ENCODE measurements at places on chromosomes 16 and 17.

DNA sequence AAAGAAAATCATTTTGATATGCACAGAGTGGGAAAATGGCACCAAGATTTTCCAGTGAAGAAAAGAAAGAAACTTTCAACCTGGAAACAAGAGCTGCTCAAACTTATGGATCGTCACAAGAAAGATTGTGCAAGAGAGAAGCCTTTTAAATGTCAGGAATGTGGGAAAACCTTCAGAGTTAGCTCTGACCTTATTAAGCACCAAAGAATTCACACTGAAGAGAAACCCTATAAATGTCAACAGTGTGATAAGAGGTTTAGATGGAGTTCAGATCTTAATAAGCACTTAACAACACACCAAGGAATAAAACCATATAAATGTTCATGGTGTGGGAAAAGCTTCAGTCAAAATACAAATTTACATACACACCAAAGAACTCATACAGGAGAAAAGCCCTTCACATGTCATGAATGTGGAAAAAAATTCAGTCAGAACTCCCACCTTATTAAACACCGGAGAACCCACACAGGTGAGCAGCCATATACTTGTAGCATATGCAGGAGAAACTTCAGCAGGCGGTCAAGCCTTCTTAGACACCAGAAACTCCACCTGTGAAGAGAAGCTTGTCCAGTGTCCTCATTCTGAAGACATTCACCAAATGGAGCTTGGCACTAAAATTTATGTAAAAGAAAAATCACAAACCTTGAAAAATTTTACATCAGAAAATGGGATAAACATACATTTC is 12.2 kb downstream of the ZNF75A start:
- no peak for DNase-seq

GRCh38 chr17:41621916-41622315 is 2.5 kb downstream of the KRT17 start:
- no peak for DNase-seq

DNA sequence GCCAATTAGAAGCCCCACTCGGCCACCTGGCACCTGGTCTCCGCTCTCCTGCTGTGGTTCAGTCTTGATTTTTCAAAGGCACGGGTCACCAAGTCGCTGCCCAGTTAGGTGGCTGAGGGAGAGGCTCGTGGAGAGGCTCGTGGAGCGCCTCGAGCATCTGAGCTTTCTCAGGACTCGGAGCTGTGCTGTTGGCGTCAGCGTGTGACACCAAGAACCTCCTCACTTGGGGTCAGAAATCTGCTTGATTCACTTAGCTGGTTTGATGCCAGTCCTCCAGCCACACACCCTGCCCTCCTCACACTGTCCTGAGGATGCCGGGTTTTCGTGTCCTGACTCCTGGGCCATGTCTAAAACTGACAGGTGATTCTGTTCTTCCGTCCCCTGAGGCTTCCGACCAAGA is 82.6 kb downstream of the SOCS1 start:
- DNase-seq: no peak

- no peak for DNase-seq
Measured at GRCh38 chr16:80958284-80958683, 48.4 kb downstream of the CMC2 start.

DNA sequence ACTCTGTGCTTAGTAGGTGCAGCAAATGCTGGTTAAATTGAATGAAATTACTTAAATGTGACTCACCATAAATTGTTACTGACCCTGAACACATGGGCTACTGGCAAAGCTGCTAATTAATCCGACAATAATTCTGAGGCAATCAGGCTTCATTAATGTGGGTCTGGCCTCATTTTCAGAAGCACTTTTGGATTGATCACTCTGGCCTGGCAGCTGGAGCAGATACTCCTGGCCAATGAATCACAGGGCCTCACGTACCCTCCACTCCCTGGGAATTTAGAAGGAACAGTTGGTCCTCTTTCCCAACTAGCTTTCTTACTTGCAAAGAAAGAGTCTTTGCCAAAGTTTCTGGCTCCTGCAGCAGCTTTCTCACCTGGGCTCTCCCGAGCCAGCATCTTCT is 162.0 kb upstream of the ZKSCAN2 start:
- no peak for DNase-seq

DNA sequence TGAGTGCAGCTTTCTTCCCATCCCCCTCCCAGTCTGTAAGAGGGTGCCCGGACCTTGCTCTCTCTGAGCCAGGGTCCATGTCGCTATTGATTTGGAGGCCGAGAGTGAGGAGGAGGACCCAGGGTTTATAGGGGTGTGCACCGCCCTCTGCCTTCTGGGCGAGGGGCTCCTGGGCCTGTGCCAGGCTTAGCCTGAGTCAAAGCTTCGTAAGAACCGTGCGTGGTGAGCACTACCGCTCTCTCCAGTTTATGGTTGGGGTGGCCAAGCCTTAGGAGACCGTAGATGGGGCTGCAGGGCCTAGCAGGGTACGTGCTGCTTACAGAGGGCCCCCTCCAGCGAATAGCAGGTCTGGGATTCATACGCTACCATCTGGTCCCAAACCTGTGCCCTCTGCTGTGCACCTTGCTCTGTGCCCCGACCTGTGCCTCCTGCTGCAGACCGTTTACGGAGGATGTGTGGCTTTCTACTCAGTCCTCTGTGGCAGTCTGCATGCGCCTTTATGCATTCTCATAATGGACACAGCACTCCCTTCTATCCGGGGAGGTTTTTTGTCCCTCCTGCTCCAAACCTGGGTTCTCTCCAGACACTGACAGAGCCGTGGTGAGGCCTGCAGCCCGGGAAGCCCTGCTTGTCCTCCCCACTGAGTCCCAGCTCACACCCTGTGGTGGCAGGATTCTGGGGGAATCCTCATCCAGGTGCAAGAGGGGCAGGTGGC is 54.7 kb downstream of the PGS1 start:
- DNase-seq: no peak

DNA sequence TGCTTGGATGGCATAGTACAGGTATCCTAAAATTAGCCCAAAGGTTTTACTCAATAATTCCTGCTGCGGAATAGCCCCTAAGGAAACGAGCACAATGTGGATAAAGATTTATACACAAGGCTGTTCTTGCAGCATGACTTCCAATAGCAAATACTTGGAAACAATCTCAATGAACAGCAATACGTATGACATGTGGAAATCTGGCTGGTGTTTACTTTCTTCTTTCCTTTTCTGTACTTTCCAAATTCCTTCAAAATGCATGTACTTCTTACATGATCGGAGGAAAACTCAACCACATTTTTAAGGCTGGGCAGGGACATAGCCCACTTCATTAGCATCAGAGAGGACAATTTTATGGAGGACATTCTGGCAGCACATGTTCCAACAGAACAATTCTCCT is 86.6 kb downstream of the C16orf95 start:
- DNase-seq: no peak

GRCh38 chr16:68719993-68720489 is 17.1 kb upstream of the CDH1 start:
- no peak for DNase-seq

DNA sequence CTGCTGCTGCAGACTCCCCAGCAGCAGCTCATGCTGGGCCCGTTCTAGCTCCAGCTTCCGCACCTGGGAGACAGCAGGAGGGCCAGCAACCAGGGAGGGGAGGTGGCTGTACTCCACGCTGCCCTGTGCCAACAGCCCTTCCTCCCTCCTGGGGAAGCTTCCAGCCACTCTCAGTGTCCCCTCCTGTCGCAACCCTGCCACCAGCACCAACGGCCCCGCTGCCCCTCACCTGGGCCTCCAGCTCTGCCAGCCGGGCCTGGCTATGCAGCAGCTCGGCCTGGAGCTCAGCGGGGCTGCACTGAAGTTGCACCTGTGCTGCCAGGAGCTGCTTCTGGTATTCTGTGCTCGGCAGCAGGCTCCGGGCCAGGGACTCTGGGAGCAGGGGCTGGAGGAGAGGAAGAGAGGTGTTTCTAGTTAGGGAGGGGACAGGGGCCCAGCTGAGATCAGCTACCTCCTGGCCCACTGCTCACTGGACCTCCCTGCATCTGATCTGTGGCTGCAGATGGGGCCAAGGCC is 15.4 kb upstream of the MRPL38 start:
- no peak for DNase-seq

DNA sequence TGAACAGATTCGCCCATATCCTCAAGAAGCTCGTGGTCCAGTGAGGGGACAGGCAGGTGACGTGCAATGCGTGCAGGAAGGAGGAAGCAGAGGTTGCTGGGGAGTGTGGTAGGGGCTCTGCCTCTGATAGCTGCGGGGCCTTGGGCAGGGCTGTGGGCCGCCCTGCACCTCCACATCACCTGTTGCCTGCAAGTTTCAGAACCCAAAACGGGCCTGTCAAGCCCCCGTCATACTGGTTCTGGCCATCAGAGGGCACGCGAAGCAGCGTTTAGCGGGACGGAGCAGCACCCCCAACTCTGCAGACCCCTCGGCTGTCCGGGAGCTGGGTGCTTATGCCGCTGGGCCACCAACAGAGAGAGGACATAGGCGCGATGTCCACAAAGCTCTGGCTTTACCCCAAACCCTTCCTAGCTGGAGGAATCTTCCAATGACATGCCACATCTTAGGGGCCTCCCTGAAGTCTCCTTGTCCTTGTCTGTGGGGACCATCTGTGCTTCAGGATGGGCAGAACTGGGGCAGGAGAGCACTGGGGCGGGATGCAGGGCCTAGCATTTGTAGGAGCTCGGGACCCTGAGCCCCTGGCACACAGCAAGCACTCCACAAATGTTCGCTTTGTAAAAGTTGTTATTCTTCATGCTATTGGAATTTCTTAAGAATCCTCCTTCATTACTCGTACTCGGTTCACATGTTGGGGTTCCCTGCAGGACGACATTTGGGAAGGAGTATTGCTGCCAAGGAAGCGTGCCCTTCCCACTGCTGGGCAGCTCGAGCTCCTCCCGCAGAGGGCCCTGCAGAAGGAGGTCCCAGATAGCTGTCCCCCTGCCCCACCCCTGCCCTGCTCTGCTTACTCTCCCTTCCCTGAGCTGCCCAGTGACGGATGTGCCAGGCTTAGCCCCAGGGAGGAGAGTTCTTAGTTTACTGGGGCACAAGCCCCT is 64.3 kb downstream of the CNGB1 start:
- no peak for DNase-seq

DNA sequence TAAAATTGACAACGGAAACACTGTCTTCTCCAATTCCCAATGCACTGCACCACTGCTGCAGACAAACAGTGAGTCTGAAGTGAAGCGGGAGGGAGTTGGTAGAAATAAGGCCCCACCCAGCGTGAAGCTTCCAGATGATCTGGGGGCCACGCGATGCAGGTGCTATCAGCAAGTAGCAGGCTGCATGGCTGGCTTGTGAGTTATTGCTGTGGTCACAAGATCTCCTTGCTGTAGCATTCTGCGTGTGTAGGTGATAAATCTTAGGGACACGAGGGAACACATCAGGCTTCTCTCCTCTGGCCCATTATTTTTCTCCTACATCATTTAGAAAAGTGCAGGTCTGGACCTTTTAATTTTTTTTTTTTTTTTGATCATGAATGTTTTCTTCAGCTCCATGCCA is 407.6 kb downstream of the TMEM114 start:
- DNase-seq: no peak

DNA sequence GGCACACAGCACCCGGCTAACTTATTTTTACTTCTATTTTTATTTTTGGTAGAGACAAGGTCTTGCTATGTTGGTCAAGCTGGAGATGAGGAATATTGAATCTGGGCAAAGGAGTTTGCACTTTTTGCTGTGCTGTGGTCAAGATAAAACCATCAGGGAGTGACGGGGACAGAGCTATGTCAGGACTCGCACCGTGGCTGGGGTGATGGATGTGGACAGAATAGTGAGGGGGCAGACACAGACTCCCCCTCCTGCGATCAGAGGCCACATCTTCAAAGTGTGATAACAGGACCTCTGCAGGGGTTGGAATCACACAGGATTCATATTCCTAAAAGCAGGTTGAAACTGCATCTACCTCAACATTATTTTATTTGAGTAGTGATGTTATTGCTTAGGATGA is 25.6 kb downstream of the IL21R start:
- no peak for DNase-seq

- DNase-seq: no peak
Measured at GRCh38 chr17:5236938-5237540, 2.4 kb upstream of the SCIMP start.

- no peak for DNase-seq
Measured at GRCh38 chr16:90019543-90020259, 445 bp upstream of the DBNDD1 start.

GRCh38 chr17:44862278-44862914 is 14.7 kb downstream of the HIGD1B start:
- DNase-seq: no peak

DNA sequence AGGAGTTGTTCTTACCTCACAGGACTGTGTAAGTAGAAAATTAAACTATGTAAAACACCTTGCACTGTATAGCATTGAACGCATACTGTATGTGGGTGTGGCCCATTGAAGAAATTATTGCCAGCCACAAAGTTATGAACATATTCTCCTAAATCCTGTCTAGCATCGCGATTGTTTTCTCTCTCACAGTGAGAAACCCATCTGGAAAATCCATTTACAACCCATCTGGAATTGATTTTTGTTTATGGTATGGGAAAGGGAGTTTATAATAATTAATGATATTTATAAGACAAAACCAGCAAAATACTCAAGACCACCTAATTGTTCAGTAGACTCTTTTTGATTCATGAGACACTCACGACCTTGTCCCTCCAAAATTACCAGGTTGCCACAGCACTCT is 22.1 kb upstream of the MON1B start:
- no peak for DNase-seq

DNA sequence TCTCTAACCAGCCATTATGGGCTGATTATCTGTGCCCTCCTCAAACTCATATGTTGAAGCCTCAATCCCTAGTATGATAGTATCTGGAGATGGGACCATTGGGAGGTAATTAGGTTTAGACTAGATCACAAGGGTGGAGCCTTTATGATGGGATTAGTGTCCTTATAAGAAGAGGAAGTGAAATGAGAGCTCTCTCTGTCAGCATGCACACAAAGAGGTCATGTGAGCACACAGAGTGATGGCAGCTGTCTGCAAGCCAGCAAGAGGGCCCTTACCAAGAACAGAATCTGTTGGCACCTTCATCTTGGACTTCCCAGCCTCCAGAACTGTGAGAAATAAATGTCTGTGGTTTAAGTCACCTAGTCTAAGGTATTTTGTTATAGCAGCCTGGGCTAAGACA is 101.9 kb downstream of the PCTP start:
- no peak for DNase-seq

DNA sequence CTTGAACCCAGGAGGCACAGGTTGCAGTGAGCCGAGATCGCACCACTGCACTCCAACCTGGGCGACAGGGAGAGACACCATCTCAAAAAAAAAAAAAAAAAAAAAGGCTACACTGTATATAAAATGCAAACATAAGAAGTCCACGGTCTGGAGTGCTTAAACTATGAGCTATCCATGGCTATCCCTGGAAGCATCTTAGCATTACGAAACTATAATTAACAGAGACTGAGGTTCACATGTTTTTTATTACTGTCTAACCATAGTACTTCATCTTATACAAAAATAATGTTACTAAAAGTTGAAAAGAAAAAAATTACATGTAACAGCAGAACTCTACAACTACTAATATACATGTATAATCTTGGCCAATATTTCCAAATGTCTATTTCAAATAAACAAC is 32.8 kb downstream of the HELZ start:
- no peak for DNase-seq

GRCh38 chr16:19829844-19830692 is 54.6 kb downstream of the GPRC5B start:
- no peak for DNase-seq

GRCh38 chr17:1030684-1031532 is 34.0 kb downstream of the TIMM22 start:
- DNase-seq: no peak
